Esophagus mucosa (tissue), 1 donor: ENCODE measurements at places on chromosomes 1 and 21. TPM values are rescaled to one million over a fixed set of nuclear protein-coding genes. Genes with fewer than 3 reads are reported as not detected.

DNA sequence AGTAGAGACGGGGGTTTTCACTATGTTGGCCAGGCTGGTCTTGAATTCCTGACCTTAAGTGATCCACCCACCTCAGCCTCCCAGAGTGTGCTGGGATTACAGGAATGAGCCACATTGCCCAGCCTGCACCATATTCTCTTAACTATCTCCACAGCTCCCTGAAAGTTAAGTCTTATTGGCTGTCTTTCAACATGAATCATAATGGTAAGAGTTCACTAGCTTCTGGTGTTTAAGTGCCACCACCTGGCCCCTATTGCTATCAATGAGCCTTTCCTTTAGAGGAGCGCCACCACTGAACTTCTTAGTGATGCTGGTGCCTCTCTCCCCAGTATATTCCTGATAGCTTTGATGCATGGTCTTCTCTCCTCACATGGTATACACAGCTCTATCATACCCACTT, 15.7 kb downstream of the ZFYVE9 start:
- ATAC-seq, result no peak

GRCh38 chr1:219333626-219334025, 159.9 kb downstream of the LYPLAL1 start:
- ATAC-seq, result no peak

- no peak for ATAC-seq
Measured at GRCh38 chr1:162025541-162025940, 1.9 kb upstream of the OLFML2B start.

The ERICH3 gene
- total RNA-seq, result not detected
